Heart right ventricle (tissue), 16 donors: ENCODE measurements at places on chromosomes 1 and 21. TPM values are rescaled to one million over a fixed set of nuclear protein-coding genes. Genes with fewer than 3 reads are reported as not detected.

DNA sequence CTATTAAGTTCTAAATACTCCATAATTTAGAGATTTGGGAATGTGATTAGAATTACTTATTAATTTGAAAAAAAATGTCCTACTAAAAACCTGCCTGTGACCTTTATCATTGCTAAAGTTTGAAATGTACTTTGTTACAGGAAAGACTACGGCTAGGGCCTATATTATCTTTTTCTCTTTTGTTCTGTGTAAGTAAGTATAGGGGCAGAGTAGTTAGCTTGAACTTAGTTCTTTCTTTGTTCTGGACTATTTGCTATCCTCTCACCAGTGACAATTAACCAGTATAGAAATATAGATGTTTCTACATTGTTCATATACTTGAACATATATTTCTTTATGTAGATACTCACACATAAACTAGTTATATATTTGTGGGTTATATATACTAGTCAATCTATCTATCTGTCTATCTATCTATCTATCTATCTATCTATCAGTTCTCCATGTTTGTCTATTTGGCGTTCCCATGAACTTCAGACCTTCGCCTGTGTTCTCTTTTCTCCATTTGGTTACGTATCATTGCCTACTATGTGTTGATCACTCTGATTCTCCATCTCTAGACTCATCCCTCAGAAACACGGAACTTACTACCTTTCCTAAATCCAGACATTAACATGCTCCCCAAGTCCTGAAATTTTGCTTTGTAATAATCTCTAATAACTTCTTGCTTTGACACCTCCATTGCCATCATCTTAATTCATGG is 3.3 kb downstream of the PTPRC start:
- DNase-seq = no peak

Gene RNF186
- not detected for total RNA-seq

GRCh38 chr21:15379776-15380175 is 315.0 kb upstream of the NRIP1 start:
- no peak for DNase-seq

- no peak for DNase-seq
Observed at GRCh38 chr21:14955936-14956520, 108.8 kb downstream of the NRIP1 start.

- DNase-seq = no peak
Observed at GRCh38 chr1:54977533-54978297, 2.7 kb upstream of the TMEM61 start.
